ENCODE measurements at places on chromosomes 3 and 15. TPM values are rescaled to one million over a fixed set of nuclear protein-coding genes. Genes with fewer than 3 reads are reported as not detected.

PDZRN3 gene
- total RNA-seq, result 20.5 TPM

ARIH1 gene
- 179 TPM for total RNA-seq

NCK1 gene
- total RNA-seq, result 28.7 TPM

UBE2E2 gene
- total RNA-seq, result 52.7 TPM

ERC2 gene
- total RNA-seq, result 20.9 TPM

C3orf52 gene
- total RNA-seq, result 13.1 TPM

U2SURP gene
- total RNA-seq, result 167 TPM

GABRR3 gene
- total RNA-seq, result not detected
